ENCODE measurements at places on chromosomes 1 and 21. TPM values are rescaled to one million over a fixed set of nuclear protein-coding genes. Genes with fewer than 3 reads are reported as not detected.

DNA sequence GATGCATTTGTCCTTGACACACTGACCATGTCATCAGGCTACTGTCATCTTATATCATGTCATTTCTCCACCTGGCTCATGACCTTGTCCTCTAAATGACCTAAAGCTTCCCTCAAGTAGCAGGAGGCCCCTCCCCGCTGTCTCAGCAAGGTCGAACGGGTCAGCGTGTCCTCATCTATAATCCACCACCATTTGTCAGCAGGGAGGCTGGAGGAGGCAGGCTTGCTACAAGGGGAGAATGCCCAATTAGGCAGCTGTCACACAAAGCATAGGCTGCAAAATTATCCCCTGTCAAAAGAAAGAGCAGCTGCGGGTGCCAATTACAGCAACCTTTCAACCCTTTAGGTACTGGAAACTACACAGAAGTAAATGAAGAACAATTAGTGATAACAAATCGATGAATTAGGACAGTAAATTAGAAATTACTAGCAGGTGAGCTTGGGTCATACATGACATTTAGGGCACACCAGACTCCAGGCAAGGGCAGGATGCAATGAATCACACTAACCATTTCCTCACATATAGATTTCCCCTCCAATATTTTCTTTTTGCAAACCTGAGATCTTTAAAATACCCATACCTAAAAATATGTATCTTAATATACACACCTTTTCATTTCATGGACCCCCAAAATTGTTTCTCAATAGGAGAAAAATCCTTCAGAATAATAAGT, 61.2 kb downstream of the NRIP1 start:
- peak; percentile 20 for DNase-seq

- DNase-seq, result no peak
Observed at GRCh38 chr1:110477041-110477440, 26.1 kb downstream of the PROK1 start.

GRCh38 chr1:15994590-15995351, 9.3 kb upstream of the SRARP start:
- peak; percentile 65 for DNase-seq

- DNase-seq, result no peak
Observed at GRCh38 chr1:204115116-204115515, 36.7 kb downstream of the ETNK2 start.

DNA sequence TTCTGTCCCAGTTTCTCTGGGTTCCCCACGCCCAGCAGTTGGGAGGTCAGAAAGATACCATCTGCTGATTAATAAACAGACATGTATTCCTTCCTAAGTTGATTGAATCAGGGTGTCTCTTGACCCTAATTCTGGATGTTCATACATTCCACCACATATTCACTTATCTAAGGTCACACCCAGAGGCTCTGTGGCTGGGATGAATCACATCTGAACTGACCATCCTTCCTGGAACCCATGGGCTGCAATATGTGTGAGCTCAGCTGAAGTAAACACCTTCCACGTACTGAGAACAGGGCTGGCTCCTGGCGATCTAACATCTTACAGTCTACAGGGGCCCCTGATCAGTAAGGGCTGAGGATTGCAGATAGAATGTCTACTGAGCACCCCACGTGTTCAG, 20.5 kb upstream of the TRABD2B start:
- DNase-seq, result no peak

ATP1A4 gene
- total RNA-seq, result not detected

TCEA3 gene
- 95.7 TPM for total RNA-seq

FCRL3 gene
- total RNA-seq, result 0.36 TPM

Data from mucosa of descending colon (tissue), 3 donors.